ENCODE measurements at places on chromosomes 12 and 14.

DNA sequence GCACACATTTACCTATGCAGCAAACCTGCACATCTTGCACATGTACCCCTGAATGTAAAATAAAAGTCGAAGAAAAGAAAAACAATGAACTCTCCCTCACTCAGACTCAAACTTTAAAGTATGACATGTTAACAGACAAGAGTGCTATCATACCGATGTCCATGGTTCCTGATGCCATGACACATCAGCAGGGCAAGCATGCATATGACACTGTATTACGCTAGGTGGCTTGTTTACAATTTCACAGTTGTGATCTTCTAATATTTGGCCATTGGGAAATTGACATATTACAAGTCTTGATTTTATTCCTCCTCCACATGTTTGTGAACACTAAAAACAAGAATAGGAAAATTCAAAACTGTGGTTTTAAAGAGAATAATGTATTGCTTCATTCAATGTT, 126.6 kb downstream of the ADAMTS20 start:
- no peak for DNase-seq

- DNase-seq, result no peak
Observed at GRCh38 chr12:97425380-97425779, 37.2 kb upstream of the RMST start.

DNA sequence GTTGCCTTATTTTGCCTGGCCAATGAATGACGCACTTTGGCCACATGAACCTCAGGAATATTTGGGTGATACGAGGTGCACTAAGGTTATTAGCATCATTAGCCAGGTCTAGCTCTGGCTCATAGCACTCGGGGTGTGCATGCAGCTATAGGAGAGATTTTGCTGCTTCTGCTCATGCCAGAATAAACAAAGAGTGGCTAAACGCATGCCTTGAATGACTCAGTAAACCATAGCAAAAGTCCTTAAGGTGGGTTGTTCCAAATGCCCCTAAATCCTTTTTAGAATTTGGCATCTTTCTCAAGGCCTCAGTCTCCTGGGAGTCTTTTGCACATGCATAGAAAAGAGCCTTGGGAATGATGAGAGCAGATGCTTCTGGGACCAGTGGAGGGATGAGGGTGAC, 343.7 kb upstream of the FKBP4 start:
- DNase-seq, result no peak

DNA sequence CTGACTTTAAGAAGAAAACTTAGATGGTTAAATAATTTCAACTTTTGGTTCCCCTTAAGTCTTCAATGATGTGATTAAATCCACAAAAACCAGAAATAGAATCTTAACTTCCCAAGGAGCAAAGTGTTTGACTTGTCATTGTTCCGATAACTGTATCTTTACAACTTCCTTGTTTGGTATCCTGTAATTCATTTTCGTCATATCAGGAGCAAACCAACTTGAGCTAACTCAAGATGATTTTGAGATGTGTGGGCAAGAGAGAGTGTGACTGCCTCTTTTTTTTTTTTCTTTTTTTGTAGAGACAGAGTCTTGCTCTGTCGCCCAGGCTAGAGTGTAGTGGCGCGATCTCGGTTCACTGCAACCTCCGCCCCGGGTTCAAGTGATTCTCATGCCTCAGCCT, 25.3 kb downstream of the DRAM1 start:
- DNase-seq, result no peak

DNA sequence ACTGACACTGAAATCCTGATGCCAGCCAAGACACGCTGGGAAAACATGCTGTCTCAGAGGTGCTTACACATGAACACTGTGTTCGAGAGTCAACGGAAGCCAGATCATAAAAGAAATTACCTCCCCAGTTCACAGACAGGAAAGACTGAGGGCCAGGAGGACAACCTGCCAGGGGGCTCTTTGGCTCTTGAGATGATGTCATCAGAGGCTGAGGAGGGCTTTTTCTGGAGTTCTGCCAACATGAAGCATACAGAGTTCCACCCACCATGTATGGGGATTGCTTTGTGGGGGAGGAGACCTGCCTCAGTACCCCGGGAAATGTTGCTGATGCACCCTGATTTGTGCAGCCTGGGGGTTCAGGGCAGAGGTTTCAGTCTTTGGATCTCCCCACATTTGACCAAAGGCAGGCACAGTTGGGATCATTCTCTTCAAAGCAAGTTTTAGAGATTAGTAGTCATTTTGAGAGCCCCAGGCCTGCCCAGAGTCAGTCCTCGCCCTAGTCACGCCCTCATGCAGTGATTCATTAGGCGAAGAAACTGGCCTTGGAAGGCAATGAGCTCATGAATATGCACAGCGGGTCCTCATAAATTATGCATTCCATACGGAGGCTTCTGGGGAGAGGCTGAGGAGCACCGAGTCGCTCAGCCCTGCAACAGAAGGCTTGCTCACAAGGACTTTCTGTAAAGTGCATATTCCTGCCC, 34.9 kb upstream of the EML1 start:
- no peak for DNase-seq

All from ecto neural progenitor cell (in vitro differentiated cells).